ENCODE measurements at places on chromosomes 7 and 10. TPM values are rescaled to one million over a fixed set of nuclear protein-coding genes. Genes with fewer than 3 reads are reported as not detected.

GRCh38 chr10:61842755-61843497, 58.6 kb upstream of the ARID5B start:
- no peak for DNase-seq

GRCh38 chr7:158648168-158648567, 56.4 kb downstream of the NCAPG2 start:
- no peak for DNase-seq

DNA sequence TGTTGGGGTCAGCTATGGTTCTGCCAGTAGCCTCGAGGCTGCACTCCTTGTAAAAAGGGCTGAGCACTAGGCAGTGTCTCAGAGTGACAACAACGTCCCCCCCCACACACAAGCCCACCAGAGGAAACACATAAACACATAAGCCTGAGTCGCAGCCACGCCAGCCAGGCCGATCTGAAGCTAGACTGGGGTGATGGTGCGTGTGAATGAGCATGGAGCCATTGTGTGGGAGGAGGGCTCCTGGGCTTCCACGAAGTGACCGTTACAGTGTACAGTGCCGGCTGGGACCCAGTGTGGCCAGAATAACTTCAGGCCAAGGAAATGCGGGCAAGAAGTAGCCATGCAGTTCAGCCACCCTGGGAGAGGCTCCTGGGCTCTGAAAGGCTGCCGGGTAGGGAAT, 3.7 kb upstream of the C10orf105 start:
- DNase-seq = no peak

DNA sequence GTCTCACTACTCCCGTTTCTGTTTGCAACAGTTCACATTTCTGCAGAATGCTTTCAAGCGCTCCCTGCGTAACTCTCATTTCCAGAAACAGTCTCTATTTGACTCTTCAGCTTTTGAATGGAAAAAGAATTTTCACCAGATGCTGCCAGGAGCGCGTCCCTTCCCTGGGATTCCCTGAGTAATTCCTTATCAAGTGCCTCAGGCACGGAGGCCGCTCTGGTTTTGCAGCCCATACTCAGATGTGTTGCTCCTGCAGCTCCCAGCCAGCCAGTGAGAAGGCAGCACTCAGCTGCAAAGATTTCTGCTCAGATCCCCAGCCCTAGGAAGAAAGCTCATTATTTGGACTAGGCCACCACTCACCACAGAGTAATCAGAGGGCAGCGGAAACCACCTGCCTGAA, 161.1 kb upstream of the CHST15 start:
- DNase-seq = no peak

- DNase-seq = no peak
These were observed 1.8 kb upstream of the FGF8 start for GRCh38 chr10:101777619-101778145.

DNA sequence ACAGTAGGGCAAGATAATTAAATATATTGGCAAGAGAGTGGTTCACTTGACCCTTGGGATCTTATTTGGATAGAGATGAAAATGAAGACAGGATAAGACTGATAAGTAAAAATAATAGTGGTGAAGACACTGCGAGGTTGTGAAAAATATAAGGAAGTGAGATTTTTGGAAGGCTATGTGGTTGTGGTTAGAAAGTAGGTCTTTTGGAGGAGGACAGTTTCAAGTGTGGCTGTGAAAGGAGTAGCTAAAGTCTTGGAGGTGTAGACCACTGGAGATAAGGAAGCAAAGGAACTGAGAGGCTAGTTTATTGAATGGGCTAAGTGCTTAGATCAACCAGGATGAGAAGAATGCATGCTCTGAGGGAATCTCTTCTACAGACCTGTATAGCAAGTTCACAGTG, 11.2 kb downstream of the MIOS start:
- DNase-seq = no peak

DNA sequence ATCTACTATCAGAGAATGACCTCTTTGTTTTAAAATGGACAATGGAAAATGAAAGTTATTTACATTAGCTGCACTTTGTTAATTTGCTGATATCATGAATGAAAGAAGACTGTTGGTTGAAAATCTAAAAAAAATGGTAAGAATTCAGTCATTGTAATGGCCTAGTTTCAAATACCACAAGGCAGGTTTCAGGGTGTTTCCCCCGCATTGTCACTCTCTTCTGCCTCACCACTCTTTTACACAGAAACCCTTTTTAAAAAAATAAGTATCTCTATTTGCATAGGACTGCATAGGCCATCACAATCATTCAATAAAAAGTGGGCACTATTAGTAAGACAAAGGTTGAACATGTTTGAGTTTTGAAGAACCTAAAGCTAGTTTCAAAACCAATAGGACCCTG, 737.1 kb downstream of the INHBA start:
- DNase-seq = no peak

Gene HOXA5
- not detected for total RNA-seq

Gene FOXI2
- total RNA-seq = not detected

Gene HECW1
- not detected for total RNA-seq

GRCh38 chr10:71561003-71561574, 158.5 kb downstream of the C10orf105 start:
- DNase-seq = no peak

Gene NEUROD6
- not detected for total RNA-seq

Gene GRM3
- not detected for total RNA-seq

Gene CAMK2B
- total RNA-seq = 1.9 TPM

GRCh38 chr7:76351372-76351771, 7.4 kb downstream of the YWHAG start:
- DNase-seq = no peak

DNA sequence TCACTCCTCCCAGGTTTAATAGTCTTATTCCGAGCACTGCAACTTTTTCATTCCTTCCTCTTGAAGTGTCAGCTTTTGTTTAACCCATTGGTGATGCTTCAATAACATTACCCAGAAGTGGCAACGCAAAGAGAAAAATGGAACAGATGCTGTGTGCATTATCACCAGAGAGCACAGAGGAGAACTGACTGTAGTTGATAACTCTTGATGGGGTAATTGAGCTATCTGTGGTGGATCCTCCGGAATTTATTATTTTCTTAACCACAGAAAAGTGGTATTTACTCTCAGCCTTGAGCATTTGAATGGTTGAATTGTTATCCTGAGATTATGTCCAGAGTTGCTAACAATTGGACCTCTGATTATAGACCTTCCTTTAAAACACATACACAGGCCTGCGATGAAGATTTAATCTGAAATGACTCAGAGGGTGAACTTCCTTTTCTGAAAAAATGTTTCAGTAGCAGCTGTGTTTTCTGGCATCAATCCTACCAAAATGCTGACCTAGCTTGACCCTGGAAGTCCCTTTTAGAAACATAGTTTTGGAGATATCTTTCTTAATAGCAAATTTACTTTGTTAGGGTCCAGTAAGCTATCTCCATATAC, 1584.4 kb upstream of the LRRTM3 start:
- DNase-seq = no peak

- no peak for DNase-seq
These were observed 162.2 kb downstream of the RAPGEF5 start for GRCh38 chr7:22194658-22195273.

Gene CPXM2
- not detected for total RNA-seq

GRCh38 chr10:44907556-44907955, 3.6 kb upstream of the TMEM72 start:
- DNase-seq = no peak

- DNase-seq = no peak
These were observed 12.2 kb upstream of the SAMD9L start for GRCh38 chr7:93160410-93160809.

Gene KEL
- total RNA-seq = 0.78 TPM

GRCh38 chr7:10101351-10101750, 872.3 kb upstream of the PHF14 start:
- no peak for DNase-seq

- DNase-seq = no peak
These were observed 220.2 kb downstream of the KCNMA1 start for GRCh38 chr10:77417359-77417758.

DNA sequence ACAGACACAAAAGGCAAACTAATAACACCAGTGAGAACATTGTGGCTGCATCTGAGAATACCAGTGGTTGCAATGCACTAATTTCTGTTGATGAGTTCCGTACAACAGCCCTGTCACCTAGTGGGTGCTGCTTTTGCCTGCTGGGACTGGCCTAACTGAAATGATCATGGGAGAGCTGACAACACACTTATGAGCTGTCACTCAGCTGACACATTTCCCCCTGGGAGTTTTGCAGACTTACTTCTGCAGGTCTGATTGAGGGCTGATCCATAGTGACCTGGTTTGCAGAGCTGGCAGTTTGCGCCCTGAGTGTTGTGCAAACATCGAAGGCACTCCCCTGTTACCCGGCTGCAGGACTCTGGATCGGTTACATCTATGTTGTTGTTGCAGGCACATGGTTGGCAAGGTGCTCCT, 60.6 kb upstream of the LAMB1 start:
- no peak for DNase-seq

GRCh38 chr10:47456079-47456785, 27.7 kb downstream of the ANXA8 start:
- no peak for DNase-seq

GRCh38 chr7:157990226-157990880, 597.3 kb downstream of the PTPRN2 start:
- no peak for DNase-seq

DNA sequence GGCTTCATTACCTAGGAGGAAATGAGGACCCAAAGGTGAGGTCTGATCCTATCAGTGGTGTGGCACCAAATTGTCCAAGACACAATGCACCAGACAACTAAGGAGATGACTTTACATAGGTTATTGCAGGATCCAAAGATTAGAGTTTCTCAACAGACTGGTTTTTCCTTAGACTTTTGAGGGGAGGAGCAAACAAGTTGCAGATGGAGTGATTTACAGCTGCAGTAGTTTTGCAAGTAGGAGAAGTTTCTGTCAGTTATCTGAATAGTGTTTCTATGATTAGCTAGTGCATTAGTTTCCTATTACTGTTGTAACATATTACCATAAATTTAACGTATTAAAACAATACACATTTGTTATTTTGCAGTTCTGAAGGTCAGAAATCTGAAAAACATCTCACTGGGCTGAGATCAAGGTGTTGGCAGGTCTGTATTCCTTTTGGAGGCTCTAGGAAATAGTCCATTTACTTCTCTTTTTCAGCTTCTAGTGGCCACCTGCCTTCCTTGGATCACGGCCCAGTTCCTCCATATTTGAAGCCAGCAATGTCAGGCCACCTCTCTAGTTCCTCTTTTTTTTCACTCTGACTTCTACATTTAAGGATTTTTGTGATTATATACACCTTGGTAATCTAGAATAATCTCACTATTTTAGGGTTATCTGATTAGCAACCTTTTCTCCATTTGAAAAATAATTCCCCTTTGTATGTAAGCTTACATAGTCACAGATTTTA, 994.9 kb downstream of the REEP3 start:
- no peak for DNase-seq

- no peak for DNase-seq
These were observed 136.6 kb downstream of the CALN1 start for GRCh38 chr7:72275382-72276070.

GRCh38 chr7:125423458-125424155, 494.0 kb upstream of the POT1 start:
- DNase-seq = no peak

Gene LIPM
- total RNA-seq = not detected

Gene CH25H
- not detected for total RNA-seq

Gene TMEM176B
- total RNA-seq = 0.14 TPM

DNA sequence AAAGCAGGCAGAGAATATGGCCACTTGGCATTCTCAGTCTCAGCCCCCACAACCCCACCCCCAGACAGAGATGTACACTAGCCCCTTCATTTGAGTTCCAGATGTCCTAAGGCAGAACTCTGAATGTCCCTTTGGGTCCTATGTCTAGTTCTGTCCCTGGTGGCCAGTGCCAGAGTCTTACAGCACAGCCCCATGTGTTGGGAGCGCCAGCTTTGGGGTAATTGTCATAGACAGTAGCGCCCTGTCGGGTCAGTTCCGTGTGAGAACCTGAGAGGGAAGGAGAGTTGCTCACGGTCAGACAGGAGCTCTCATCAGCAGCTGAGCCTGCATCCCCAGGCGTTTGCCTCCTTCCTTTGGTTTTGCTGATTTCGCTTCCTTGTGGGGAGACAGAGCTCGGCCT, 94.9 kb upstream of the INSYN2A start:
- DNase-seq = no peak

Data from activated T-helper 2 cell treated with anti-CD3 and anti-CD28 coated beads, Interferon-gamma antibody, Interleukin-2, Interleukin-4, amounts not matched to agents 10 μg/mL and 5 μg/mL and 100 μg/mL, durations not matched to agents 14 hours and 24 hours and 36 hours (primary cell).